ENCODE measurements at places on chromosomes 12 and 14.

GRCh38 chr14:73462048-73462715 is 3.8 kb upstream of the NUMB start:
- no peak for DNase-seq

- DNase-seq = no peak
Observed at GRCh38 chr12:3335078-3335487, 155.9 kb upstream of the PRMT8 start.

DNA sequence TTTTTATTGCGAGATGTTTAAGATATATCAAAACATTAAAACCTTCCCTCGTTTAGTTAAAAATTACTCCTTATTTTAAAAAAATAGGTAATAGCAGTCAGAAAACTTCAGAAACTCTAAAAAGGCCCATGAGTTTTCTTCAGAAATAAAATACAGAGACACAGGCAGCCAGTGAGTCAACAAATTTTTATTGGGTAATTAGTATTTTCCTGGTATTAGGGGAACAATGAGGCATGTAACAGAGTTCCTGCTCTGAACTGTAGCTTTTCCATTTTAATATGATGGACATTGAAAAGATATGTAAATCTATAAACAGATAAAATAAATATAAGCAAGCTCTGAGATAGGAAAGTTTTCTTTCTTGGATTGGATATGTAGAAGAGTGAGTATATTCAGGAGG is 399 bp upstream of the ZNF705A start:
- DNase-seq = no peak

DNA sequence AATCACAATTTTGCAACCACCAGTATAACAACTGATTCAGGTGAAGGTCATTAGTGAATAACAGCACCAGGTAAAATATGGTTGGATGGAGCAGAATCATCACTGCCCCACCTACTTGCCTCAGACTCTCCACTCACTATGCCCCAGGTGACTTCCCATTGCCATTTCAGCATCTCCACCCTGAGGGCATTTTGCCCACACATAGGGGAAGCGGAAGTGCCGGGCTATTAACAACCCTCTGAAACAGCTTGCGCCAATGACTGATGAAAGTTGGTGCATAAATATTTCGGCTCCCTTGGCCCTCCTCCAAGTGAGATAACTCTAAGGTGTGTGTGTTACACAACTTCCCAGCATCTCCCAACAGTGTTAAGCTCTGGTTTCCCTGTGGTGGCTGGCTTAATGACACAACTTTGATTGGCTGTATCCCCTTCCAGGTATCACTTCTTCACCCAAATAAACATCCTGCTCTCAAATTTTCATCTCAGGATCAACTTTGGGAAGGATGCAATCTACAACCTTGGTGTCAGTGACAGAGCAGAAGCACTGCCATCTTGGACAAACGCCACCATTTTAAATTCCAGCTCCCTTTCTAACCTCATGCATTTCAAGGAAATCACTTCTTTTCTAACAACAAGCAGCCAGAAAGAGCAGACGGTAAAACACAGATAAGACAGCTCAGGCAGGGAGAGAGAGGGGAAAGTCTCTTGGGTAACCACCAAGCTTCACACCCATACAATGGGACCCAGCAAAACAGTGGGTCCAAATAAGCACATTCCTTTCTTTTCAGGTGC is 73.6 kb upstream of the PPP2R5C start:
- no peak for DNase-seq

DNA sequence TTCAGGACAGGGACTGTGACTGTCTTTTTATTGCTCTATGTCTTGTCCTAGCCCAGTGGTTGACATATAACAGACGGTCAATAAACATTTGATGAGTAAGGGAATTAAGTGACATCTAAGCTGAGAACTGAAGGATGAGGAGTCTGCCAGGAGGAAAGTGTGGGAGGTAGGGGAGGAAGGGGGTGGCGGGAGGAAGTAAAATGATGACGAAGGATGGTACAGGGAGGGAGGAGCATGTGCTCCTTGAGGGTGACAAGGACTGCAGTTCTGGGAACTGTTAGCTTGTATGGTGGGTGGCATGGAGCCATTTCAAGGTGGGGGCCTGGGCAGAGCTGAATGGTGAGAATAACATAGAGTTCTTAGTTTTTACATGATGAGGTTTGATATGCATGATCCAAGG is 64.4 kb downstream of the RGS6 start:
- DNase-seq = no peak

DNA sequence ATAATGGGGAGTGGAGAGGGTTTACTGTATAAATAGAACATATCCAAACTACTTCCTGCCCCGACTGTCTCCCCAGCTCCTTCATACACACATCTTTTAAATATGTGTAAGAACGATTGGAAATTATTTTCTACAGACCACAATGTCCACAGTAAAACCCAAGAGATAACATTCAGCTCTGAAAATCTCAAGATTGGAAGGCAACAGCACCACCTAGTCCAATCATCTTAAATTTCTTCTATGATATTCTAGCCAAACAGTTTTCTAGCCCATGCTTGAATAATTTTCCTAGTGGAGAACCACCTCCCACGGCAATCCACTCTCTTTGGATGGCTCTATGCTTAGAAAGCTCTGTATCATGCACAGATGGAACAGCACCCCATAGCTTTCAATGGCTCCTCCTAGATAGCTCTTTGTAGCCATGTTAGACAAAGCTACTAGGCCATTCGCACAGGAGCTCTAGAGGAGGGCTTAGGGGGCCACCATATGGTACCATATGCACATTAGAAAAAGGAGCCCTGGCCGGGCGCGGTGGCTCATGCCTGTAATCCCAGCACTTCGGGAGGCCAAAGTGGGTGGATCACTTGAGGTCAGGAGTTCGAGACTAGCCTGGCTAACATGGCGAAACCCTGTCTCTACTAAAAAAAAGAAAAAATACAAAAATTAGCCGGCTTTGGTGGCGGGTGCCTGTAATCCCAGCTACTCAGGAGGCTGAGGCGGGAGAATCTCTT is 18.1 kb downstream of the VDR start:
- no peak for DNase-seq

All from naive thymus-derived CD4-positive, alpha-beta T cell (primary cell).